ENCODE measurements at places on chromosomes 6 and 20.
A peak's percentile ranks its signal among the peaks of the same experiment; 100 is the strongest.

DNA sequence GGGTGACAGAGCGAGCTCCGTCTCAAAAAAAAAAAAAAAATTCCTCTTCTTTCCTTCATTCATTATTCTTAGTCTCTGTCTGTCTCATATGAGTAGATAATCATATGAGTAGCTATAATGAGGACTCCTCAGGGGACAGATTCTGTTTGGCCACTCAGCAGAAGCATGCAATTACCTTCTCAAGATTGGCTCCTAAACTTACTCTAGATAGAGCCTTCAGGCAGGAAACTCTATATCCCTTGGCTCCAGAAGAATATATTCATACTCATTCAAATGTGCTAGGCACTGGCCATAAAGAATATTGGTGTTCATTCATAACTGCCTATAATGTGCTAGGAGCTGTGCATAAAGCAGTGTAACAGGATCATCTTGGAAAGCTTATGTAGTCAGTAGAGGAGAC, 2.2 kb upstream of the ACAT2 start:
- no peak for DNase-seq

GRCh38 chr6:56714273-56714672, 71.6 kb upstream of the DST start:
- DNase-seq: no peak

- DNase-seq: no peak
Observed at GRCh38 chr6:144654506-144654905, 369.4 kb downstream of the UTRN start.

- DNase-seq: peak; percentile 59
Observed at GRCh38 chr20:24798930-24799705, 150.0 kb upstream of the CST7 start.

DNA sequence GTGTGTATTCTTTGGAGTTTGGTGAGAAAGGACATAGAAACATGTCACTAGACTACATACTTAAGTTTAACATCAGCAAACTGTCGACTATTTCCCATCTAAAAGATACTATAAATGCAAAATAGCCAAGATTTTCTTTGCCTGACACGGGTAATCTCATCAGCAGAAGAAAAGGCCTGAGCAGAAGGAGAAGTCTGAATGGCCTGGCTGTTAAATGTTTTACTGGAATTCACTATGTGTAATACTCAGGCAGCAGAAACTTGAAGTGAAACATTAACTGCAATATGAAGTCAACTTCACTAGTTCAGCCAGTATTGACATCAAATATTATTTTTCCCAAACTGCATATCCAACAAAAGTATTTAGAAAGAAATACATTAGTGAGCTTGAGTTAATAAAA, 6.4 kb upstream of the DSE start:
- DNase-seq: no peak

GRCh38 chr6:118134206-118134605, 227.1 kb downstream of the SLC35F1 start:
- DNase-seq: no peak
